ENCODE measurements at places on chromosomes 7 and 10.

DNA sequence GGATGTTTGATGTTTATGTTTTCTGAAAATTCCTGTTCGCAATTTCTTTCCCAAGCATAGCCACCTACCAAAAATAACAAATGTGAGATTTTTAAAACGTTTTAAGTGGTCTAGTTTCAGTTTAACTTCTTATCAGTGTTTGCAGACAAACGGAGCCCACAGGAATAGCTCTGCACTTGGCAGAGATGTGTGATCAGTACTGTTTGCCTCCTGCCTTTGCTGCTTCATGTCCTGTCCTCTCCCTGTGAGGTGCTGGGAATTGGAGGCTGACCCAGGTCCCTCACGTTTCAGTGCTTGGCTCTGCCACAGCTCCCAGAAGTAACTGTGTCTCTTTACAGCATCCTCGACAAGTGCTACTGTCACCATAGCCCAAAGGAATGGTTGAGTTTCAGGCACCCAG is 1.2 kb downstream of the UCN3 start:
- no peak for DNase-seq

- no peak for DNase-seq
These were observed 130.8 kb downstream of the CALN1 start for GRCh38 chr7:72281308-72281707.

DNA sequence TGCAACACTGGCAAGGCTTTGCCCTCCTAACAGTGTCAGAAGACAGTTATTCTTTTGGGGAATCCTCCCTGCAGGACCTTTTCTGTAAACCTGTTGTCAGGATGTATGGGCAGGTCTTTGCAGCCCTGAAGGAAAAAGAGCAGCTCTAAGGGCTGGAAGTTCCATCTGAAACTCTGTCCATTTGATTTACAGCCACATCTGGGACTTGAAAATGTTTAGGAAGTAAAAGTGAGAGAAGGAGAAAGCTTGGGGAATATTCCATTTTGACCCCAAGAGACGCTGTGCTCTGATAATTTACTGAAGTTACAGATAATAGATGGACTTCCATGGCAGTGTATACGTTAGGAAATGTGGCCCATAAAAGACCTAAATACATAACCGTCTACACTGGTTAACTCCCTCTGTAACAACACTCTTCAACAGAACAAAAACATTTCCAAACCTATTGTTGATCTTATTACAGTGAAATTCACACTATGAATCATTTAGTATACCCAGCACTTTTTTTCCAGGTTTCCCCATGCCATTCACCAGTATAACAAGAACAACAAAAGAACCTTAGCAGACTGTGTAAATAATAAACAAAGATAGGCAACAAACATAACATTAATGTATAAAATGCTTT is 89.1 kb downstream of the KIAA1549 start:
- no peak for DNase-seq

GRCh38 chr10:111277661-111278060 is 200.8 kb downstream of the ADRA2A start:
- DNase-seq = no peak

DNA sequence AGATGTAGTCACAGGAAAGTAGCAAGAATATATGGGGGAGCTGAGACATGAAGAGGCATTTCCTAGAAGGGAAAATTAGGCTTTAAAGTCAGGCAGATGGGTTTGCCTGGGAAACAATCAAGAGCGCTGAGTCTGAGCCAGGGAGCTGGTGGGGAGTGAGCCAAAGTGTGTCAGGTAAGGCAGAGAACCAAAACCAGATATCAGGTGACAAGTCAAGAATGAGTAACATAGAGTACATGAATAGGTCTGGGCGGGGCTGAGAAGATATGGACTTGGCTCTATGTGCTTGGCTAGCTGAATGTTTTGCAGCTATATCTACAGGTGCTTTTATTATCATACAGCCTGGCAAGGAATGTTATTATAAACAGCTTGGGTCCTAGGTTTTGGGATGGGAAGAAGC is 49.3 kb downstream of the GPR141 start:
- no peak for DNase-seq

GRCh38 chr10:61900829-61901792 is at the start of gene ARID5B:
TSS of gene ARID5B (plus strand) at chr10:61901699. CDS start at chr10:61901710, 11 bp downstream.
- DNase-seq = peak; percentile 49

DNA sequence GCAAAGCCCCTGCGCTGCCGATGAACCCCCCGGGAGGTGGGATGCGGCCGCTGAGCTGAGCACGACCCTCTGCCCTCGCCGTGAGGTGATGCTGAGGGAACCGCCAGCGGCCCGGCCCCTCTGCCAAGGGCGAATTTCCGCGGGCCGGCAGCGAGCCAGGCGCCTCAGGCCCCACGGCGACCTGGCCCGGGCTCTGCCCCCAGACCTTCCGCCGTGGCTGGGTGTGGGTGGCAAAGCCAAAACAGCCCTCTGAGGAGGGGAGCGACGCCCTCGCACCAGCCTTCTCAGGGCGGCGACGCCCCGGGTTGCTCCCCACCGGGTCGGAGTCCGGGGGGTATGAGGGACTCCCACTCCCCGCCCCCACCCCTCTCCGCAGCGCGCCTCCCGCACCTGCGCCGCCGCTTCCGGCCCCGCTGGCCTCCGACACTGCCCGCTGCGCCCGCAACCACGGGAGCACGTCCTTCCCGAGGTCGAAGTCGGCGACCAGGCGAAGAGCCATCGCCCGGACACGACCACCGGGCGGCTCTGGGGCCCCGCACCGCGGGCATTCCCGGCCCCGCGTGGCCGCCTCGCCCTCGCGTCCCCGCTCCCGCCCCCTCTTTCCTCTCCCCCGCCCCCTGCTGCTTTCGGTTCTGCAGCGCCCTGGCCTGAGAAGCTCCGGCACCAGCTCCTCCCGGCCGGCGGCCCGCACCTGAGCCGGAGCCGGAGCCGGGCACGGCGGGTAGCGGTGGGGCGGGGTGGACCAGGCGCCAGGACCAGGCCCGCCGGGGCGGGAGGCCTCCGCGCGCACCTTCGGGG is at the start of gene GSAP:
GSAP (minus strand) TSS at position 527 of the 798 bp plus-strand sequence; CDS start at position 499, 28 bp downstream.
- peak; percentile 73 for DNase-seq

DNA sequence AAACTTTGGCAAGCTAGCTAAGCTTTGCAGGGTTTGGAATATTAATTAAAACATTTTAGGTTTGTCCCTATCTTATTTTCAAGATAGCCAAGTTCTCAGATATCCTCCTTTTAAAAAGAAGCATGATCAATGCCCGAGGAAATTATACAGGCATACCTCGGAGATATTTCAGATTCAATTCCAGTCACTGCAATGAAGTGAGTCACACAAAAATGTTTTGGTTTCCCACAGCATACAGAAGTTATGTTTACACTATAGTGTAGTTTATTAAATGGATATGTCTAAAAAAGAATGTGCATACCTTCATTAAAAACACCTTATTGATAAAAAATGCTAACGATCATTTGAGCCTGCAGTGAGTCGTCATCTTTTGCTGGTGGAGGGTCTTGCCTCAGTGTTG is 382.9 kb upstream of the NPVF start:
- no peak for DNase-seq

GRCh38 chr7:66921918-66922486 is 977 bp downstream of the TMEM248 start:
- DNase-seq = no peak

GRCh38 chr10:116627386-116627933 is 6.7 kb downstream of the PNLIPRP2 start:
- no peak for DNase-seq

DNA sequence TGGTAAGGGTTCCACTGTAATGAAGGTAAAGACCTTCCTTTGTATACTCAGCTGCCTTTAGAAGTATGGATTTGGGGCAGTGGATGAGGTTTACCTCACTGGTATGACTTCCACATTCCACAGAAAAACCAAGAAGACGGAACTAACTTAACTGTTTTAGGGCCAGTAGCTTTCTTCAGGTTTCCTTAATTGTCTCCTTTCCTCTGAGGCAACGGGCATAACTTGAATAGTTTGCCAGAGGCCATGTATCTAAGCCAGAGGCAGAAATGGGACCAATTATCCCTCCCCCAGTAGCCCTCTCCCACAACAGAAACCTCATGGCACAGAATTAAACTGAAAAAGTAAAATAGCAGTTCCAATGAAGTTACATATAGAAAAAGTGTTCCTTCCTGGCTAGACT is 281.7 kb downstream of the PHTF2 start:
- no peak for DNase-seq

DNA sequence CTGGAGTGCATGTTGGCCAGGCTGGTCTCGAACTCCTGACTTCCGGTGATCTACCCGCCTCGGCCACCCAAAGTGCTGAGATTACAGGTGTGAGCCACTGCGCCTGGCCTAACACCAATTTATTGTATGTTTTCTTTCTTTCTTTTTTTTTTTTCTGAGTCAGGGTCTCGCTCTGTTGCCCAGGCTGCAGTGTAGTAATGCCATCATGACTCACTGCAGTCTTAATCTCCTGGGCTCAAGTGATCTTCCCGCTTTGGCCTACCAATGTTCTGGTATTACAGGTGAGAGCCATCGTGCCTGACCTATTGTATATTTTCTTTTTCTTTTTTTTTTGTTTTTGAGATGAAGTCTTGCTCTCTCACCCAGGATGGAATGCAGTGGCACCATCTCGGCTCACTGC is 33.8 kb upstream of the UBE2H start:
- no peak for DNase-seq

DNA sequence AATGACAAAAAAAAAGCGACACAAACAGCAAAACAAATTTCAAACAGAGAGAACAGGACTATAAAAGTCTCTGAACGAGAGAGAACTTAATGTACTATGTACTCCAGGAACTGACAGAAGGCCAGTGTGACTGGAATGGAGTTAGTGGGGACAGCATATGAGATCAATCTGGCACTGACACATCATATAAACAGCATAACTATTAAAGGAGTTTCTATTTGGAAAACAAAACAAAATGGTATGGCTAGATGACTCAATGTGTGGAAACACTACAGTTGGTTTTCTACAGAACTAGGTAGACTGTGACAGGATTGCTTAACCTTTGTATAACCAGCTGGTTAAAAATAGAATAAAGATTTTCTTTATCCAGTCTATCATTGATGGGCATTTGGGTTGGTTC is 232.9 kb upstream of the KAT6B start:
- DNase-seq = no peak

DNA sequence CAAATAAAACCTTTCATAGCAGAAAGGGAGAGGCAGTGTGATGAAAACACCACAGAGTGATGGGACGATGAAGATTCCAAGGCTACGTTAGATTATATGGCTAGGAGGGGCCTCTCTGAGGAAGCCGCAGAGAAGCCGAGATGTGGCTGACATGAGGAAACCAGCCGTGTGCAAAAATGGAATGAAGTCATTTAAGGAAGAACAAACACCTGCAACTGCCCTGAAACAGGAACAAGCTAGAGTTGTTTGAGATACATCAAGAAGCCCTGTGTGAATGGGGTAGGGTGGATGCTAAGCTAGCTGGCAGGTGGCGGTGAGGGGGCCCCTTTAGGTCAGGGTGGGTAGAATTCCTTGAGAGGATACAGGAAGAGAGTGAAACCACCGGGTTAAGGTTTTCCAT is 129.5 kb downstream of the KLF6 start:
- no peak for DNase-seq

- no peak for DNase-seq
These were observed 244.4 kb downstream of the RPS24 start for GRCh38 chr10:78278058-78278404.

DNA sequence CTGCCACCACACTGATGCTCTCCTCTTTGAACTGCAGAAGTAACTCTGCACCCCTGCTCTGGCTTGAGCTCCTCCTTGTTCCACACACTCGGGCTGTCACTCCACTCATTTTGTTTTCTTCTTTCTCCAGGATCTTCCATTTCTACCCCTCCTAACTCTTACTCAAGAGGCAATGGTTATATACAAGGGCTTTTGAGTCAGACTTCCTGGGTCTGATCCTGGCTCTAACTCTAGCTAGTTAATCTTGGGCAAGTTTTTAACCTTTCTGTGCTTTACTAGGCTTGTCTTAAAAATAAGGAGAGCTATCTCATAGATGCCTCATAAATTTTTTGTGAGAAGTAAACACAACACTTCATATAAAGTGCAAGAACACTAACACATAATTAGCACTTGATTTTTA is 45.3 kb upstream of the GNAI1 start:
- DNase-seq = no peak

GRCh38 chr10:33325929-33326328 is 8.5 kb downstream of the NRP1 start:
- DNase-seq = no peak

- no peak for DNase-seq
These were observed 208.8 kb downstream of the SEMA3A start for GRCh38 chr7:83985821-83986220.

GRCh38 chr10:23869996-23870395 is 338.9 kb upstream of the KIAA1217 start:
- DNase-seq = no peak

- no peak for DNase-seq
These were observed 319.3 kb upstream of the NRP1 start for GRCh38 chr10:33653584-33654367.

- no peak for DNase-seq
These were observed 143.8 kb downstream of the TES start for GRCh38 chr7:116354171-116354545.

GRCh38 chr10:15758618-15759017 is 38.9 kb upstream of the ITGA8 start:
- DNase-seq = no peak

DNA sequence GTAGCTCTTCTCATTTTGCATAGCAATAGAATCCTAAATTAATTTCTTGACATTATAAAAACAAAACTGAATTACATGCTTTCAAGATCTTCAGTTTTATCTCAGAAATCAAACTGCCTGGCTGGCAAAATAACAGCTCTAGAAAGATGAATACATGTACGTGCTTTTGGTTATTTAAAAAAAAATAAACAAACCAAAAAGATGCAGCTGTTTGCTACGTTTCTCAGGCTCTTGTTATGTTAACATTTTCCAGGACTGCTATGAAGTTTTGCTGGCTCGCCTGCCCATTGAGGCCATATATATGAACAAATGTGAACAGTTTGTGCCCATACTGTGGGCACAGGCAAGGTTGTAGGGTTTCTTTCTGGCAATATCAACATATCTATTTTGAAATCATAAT is 86.6 kb downstream of the ODAD2 start:
- no peak for DNase-seq

GRCh38 chr7:47583739-47584535 is 2.0 kb upstream of the TNS3 start:
- DNase-seq = no peak

DNA sequence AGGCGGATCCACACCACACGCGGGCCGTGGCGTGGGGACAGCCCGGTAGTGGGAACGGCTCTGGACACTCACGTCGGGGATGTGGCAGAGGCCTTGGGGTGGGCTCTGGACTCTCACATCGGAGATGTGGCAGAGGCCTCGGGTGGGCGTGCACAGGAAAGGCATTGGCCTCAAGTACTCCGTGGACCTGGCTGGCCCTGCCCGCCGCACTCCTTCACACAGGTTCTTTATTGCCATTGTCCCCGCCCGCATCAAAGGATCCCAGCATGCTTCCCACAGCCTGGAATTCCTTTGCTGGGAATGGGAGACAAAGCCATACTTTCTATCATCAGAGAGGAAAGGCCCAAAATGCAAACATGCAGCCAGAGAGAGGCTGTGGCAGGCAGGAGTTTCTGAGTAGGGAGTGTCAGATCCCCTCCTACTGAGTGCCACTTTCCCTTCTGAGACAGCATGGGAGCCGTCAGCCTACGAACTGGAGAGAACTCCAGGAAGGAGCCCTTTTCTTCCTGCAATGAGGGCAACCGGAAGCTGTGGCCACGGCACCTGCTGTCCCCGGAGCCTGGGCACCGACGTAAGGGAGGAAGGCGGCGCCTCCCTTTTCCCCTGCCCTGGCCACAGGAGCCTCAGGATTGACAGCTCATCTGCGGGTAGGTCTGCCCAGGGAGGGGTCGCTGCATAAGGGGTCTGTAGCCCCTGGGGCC is 51.5 kb downstream of the RBM17 start:
- DNase-seq = no peak

GRCh38 chr10:131706476-131706875 is 194.3 kb upstream of the PPP2R2D start:
- no peak for DNase-seq
